ENCODE measurements at places on chromosomes 2 and 18.

GRCh38 chr2:71797035-71797810 lies 343.9 kb downstream of the DYSF start:
- DNase-seq: no peak

DNA sequence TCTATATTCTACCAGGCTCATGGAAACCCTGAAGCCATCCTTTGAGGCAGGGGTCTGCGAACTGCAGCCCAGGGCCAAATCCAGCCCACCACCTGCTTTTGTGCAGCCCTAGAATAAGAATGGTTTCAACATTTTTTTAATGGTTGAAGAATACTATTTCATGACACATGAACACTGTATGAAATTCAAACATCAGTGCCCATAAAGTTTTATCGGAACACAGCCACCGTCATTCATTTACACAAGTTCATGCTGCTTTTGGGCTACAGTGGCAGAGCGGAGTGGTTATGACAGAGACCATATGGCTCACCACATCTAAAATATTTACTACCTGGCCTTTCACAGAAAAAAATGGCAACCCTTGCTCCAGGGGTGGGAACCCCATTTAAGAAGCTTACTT lies 124.2 kb upstream of the EPAS1 start:
- DNase-seq: no peak

GRCh38 chr2:202847693-202848524 lies 23.7 kb downstream of the ICA1L start:
- no peak for DNase-seq

- no peak for DNase-seq
These were observed 65.7 kb upstream of the RTN4 start for GRCh38 chr2:55115761-55116597.
